ENCODE measurements at places on chromosomes 6 and 20.

- DNase-seq: no peak
Observed at GRCh38 chr20:40717343-40717865, 28.4 kb upstream of the MAFB start.

GRCh38 chr20:37943501-37944455 lies 40.9 kb downstream of the VSTM2L start:
- DNase-seq: no peak

- DNase-seq: no peak
Observed at GRCh38 chr6:98946879-98947410, 801 bp downstream of the FBXL4 start.

- no peak for DNase-seq
Observed at GRCh38 chr20:1330075-1330830, 1.3 kb upstream of the SDCBP2 start.

DNA sequence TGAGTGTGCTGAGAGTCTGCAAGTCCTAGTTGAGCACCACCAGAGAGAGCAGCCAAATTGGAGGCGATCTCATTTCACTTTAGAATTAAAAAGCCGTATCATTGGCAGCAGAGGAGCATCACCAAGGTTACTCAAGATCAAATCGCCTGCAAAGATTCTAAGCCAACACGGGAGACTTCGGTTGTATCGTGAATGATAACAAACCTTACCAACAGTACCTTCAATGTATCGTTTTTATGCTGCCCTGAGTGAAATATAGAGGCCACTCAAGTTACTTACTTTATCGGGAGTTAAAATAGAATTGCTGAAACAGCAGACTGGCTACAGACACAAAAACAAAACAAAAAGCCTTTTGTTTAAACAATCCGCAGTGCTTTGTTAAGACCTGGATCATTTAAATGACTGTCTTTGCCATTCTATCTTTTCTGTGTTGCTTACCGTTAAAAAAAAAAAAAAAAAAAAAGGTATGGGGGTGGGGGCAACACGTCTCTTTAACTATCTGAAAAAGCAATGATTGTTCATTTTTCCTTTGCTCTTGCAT lies 14.2 kb downstream of the NHSL1 start:
- no peak for DNase-seq

GRCh38 chr6:11732036-11732631 lies 46.5 kb downstream of the ADTRP start:
- no peak for DNase-seq

DNA sequence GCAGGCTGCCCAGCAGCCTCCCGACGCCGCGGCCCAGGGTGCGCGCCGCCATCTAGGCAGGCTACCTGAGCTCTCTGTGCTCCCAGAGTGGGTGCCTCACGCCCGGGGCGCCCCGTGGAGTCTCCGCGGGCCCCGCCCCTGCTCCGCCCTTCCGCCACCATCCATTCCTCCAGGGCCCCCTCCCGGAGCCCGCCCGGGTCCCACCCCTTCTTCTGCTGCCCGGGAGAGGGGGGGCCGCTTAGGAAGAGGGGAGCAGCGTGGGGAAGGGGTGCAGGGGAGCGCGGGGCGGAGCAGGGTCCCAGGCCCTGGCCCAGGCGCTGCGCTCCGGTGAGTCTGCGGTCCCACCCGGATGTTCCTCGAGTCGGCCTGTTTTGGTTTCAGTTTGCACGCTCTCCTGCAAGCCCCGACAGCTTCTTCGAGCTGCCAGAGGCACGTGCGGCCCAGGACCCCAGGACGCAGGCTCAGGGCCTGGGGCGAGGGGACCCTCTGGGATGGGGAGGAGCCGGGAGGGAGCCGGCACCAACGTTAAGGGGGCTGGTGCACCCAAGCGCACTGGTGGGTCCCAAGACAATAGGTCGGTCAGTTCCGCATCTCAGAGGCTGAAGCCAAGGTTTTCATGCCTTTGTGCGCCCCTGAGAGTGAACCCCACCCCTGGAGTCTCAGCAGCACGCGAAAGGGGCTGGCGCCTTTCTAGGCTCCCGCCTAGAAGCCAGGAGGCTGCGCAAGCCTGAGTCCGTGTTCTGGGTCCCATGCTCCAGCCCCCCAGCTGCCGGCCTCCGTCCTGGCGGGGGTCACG lies at the start of gene ACSS1:
Gene ACSS1 (minus strand): TSS at position 89 of the 796 bp plus-strand sequence. CDS start 37 bp downstream, at position 52.
- no peak for DNase-seq

DNA sequence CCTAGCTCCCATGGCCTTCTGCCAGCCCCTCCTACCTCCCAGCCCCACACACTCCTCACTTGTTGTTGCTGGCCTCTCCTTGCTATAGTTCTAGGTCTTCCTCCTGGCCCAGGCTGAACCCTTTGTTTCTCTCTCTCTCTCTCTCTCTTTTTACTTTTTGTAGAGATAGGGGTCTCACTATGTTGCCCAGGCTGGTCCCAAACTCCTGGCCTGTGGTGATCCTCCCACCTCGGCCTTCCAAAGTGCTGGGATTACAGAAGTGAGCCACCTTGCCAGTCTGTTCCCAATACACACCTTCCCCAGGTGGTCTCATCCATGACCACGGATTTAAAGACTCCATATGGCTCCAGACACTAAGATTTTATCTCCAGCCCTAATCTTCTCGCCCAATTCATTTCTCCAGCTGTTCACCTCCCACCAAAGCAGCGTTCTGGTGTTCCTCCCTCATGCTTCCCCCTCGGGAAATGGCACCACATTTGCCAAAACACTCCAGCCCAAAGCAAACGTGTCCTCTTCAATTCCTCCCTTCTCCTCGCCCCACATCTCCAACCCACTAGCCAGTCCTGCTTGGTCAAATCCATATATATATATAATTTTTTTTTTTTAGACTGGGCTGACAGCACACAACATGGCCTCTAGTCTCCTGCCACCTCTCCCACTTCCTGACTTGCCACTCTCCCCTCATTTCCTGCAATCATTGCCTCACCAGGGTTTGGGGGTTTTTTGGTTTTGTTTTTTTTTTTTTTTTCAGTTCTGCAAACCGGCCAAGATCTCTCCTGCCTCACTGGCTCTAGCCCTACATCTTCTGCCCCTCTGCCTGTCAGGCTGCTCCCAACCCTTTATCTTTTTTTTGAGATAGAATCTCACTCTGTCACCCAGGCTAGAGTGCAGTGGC lies 104.4 kb downstream of the NCR2 start:
- no peak for DNase-seq

GRCh38 chr6:32604434-32604877 lies 14.8 kb upstream of the HLA-DRB1 start:
- DNase-seq: no peak

- DNase-seq: no peak
Observed at GRCh38 chr6:24019393-24019792, 106.6 kb upstream of the NRSN1 start.

- DNase-seq: no peak
Observed at GRCh38 chr6:39083231-39083634, 31.8 kb downstream of the SAYSD1 start.

GRCh38 chr20:31505903-31506302 lies 8.3 kb upstream of the HM13 start:
- no peak for DNase-seq

DNA sequence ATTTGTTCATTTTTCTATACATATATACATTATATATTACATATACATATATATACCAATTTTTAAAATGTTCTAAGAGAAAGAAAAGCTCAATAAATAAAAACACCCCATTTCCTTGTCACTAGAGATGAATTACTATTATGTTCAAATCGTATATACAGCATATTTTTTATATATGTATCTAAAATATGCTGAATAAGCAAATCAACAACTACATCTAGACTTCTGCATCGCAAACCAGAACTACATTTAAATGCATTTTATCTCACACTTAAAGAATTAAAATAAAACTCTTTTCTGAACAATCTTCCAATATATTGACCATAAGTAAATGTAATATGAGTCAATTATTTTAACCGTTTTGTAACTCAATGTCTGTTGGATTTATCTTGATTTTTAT lies 133.9 kb downstream of the LAMA2 start:
- DNase-seq: no peak

GRCh38 chr6:30097902-30098768 lies 14.8 kb downstream of the TRIM31 start:
- DNase-seq: no peak

- DNase-seq: no peak
Observed at GRCh38 chr6:125841356-125842090, 50.8 kb downstream of the NCOA7 start.

- DNase-seq: no peak
Observed at GRCh38 chr6:29490552-29490951, 2.8 kb upstream of the MAS1L start.

GRCh38 chr20:9218531-9218961 lies 149.7 kb downstream of the PLCB4 start:
- no peak for DNase-seq

- DNase-seq: no peak
Observed at GRCh38 chr20:59725476-59726280, 121.3 kb downstream of the PHACTR3 start.

- no peak for DNase-seq
Observed at GRCh38 chr6:100454551-100455229, 10.0 kb downstream of the SIM1 start.

GRCh38 chr6:42766163-42766670 lies 15.6 kb upstream of the BICRAL start:
- DNase-seq: no peak

DNA sequence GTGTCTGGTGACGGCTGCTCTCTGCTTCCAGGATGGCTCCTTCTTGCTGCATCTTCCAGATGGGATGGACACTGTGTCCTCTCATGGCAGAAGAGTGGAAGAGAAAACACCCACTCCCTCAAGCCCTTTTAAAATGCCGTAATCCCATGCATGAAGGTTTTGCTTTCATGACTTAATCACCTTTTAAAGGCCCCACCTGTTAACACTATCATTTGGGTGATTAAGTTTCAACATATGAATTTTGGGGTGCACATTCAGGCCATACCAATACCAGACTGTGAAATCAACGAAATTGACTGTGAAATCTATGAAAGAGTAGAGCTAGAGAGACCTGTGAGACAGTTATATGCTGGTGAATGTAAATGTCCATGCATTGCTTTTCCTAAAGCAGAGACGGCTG lies 374.3 kb upstream of the CHD6 start:
- no peak for DNase-seq

- no peak for DNase-seq
Observed at GRCh38 chr6:116326181-116326671, 44.5 kb upstream of the DSE start.

DNA sequence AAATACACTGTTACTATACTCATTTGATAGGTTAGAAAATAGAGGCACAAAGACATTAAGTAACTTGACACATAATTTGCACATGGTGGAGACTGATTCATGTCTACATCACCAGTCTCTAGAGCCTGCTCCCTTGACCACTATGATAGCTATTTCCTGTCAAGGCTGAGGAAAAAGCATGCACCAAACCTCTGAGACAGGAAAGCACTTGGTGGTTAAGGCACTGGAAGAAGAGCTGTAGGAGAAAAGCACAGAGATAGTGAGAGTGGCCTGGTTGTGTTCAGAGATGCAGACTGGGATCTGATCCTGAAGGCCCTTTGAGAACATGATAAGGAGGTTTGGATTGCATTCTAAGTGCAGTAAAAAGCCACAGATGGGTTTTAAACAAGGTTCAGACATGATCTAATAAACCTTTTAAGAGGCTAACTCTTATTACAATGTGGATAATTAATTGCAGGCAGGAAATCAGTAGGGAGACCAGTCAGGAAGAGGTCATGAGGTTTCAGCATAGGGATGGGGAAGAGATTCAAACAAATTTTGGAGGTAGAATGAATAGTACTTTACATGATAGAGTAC lies 168.9 kb downstream of the PHF3 start:
- DNase-seq: peak; percentile 11

GRCh38 chr6:24919056-24919892 lies 16.5 kb downstream of the RIPOR2 start:
- DNase-seq: no peak

- DNase-seq: no peak
Observed at GRCh38 chr6:26554697-26555504, 16.7 kb downstream of the HMGN4 start.

GRCh38 chr20:63289311-63290135 lies 3.5 kb upstream of the COL20A1 start:
- no peak for DNase-seq

DNA sequence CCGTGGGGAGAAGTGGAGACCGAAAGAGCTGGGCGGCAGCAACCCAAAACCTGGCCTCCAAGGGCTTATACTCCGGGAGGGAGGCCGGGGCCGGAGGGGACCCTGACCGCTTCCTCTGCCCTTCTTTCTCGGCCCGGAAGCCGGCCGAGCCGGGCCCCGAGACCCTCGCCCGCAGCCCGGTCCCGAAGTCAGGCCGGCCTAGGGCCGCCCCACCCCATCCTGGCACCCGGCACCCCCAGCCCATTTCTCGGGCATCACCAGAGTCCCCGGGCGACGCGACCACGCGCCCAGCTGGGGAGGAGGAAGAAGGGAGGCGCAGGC lies 572 bp upstream of the ZDHHC14 start:
- DNase-seq: no peak

GRCh38 chr6:107555449-107555848 lies 65.5 kb downstream of the SOBP start:
- no peak for DNase-seq

DNA sequence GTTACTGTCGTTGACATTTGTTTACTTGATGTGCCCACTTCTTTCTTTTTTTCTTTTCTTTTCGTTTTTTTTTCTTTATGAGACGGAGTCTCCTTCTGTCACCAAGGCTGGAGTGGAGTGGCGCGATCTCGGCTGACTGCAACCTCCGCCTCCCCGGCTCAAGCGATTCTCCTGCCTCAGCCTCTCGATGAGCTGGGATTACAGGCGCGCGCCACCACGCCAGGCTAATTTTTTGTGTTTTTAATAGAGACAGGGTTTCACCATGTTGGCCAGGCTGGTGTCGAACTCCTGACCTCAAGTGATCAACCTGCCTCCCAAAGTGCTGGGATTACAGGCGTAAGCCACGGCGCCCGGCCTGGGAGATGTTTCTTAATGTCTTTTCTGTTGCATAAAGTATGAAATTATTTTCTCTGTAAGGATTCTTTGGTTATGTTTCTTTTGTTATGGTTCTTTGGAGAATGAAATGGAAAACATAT lies 33.3 kb upstream of the PRSS16 start:
- DNase-seq: no peak

DNA sequence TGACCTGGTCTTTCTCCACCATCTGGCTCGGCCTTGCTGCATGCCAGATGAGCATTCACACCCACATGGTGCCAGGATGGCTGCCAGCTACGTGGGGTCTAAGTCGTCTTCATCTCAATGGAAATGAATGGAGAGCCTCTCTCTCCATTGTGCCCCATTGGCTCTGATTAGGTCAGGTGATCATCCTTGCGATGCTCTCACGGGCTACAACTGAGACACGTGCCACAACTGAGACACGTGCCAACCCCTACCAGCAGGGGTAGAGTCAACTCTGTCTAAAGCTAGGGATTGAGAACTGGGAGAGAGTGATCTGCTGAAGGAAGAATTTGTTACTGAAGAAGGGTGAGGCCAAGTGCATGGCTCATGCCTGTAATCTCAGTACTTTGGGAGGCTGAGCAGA lies 67.3 kb upstream of the RALY start:
- DNase-seq: no peak

DNA sequence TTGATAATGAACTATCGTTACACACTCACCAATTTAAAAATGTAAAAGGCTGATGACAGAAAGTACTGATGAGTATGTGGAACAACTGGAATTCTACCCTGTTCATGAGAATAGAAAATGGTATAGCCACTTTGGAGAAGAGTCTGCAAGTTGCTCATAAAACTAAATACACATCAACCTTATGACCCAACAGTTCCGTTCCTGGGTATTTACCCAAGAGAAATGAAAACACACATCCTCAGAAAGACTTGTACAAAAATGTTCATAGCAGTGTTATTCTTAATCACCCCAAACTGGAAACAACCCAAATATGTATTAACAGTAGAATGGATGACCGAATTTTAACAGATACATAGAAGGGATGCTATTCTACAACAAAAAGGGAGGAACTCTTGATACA lies 145.7 kb upstream of the LRFN2 start:
- DNase-seq: no peak

- no peak for DNase-seq
Observed at GRCh38 chr6:142013287-142013686, 119.4 kb upstream of the GJE1 start.

All from GOT3 (cell line).